NCI-H460 (cell line): ENCODE measurements at places on chromosomes 7 and 10. TPM values are rescaled to one million over a fixed set of nuclear protein-coding genes. Genes with fewer than 3 reads are reported as not detected.

The FAM180A gene
- total RNA-seq: not detected in 2 replicates

The FBXL13 gene
- 38.7 and 40.6 TPM in 2 replicates for total RNA-seq

The TEX47 gene
- not detected in 2 replicates for total RNA-seq

The FAM25G gene
- total RNA-seq: not detected in 2 replicates

The SLC18A3 gene
- not detected in 2 replicates for total RNA-seq

The SLC16A12 gene
- total RNA-seq: 0.10 and 0.14 TPM in 2 replicates

The SRRM3 gene
- 2.9 and 3.1 TPM in 2 replicates for total RNA-seq

The LOXL4 gene
- 0.09 and 0.20 TPM in 2 replicates for total RNA-seq

The PRLHR gene
- not detected in 2 replicates for total RNA-seq

The ATOH7 gene
- total RNA-seq: 0.20 TPM in 1 of 2 replicates, not detected in the other
